ENCODE measurements at places on chromosomes 13 and 19. TPM values are rescaled to one million over a fixed set of nuclear protein-coding genes. Genes with fewer than 3 reads are reported as not detected.

Gene MISP3
- 5.3 TPM for total RNA-seq

Gene ELOF1
- 68.3 TPM for total RNA-seq

Gene EPN1
- total RNA-seq: 40.3 TPM

Gene TTC9B
- not detected for total RNA-seq

Gene TMEM255B
- total RNA-seq: 2.1 TPM

Gene EMP3
- 329 TPM for total RNA-seq

Gene TLE2
- 2.2 TPM for total RNA-seq

Gene UNC13A
- total RNA-seq: not detected

DNA sequence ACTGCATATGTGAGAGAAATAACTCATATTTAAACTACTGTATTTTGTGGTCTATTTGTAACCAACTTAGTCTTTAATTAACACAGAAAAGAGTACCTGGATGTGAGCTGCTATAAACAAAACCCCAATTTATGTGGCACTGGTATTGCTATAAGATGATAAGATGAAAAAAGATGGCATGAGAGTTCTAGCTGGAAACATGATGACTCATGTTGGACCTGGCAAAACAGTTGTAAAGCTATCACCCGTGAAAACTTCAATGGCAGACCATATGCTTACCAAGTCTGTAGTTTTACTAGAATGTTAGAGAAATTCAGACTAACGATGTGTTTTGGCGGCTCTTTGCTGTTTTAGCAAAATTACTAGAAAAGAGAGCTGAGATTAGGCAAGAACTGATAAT is 69.6 kb upstream of the PCDH9 start:
- H3K36me3 ChIP-seq: no peaks in the 10 kb centered on the region
- no peaks in the 10 kb centered on the region for H3K4me1 ChIP-seq
- no peaks in the 10 kb centered on the region for H3K27me3 ChIP-seq
- H3K4me3 ChIP-seq: no peak overlapping the region
- DNase-seq: no peak

- H3K4me3 ChIP-seq: peak overlapping the region; percentile 74
- peaks cover 16% of the 10 kb centered on the region for H3K4me1 ChIP-seq
- H3K27me3 ChIP-seq: peaks cover 2% of the 10 kb centered on the region
- no peaks in the 10 kb centered on the region for H3K36me3 ChIP-seq
Measured at GRCh38 chr19:47232422-47233211, 1.6 kb upstream of the BBC3 start.

GRCh38 chr13:63909726-63910375 is 2494.2 kb upstream of the PCDH20 start:
- H3K27ac ChIP-seq: no peak overlapping the region
- DNase-seq: no peak
- H3K4me1 ChIP-seq: no peaks in the 10 kb centered on the region
- no peaks in the 10 kb centered on the region for H3K27me3 ChIP-seq
- no peak overlapping the region for H3K4me3 ChIP-seq
- H3K36me3 ChIP-seq: no peaks in the 10 kb centered on the region

GRCh38 chr19:53958823-53959757 is 3.6 kb upstream of the CACNG8 start:
- H3K27me3 ChIP-seq: peaks cover 60% of the 10 kb centered on the region
- no peak overlapping the region for H3K4me3 ChIP-seq
- H3K36me3 ChIP-seq: no peaks in the 10 kb centered on the region
- peaks cover 2% of the 10 kb centered on the region for H3K4me1 ChIP-seq

DNA sequence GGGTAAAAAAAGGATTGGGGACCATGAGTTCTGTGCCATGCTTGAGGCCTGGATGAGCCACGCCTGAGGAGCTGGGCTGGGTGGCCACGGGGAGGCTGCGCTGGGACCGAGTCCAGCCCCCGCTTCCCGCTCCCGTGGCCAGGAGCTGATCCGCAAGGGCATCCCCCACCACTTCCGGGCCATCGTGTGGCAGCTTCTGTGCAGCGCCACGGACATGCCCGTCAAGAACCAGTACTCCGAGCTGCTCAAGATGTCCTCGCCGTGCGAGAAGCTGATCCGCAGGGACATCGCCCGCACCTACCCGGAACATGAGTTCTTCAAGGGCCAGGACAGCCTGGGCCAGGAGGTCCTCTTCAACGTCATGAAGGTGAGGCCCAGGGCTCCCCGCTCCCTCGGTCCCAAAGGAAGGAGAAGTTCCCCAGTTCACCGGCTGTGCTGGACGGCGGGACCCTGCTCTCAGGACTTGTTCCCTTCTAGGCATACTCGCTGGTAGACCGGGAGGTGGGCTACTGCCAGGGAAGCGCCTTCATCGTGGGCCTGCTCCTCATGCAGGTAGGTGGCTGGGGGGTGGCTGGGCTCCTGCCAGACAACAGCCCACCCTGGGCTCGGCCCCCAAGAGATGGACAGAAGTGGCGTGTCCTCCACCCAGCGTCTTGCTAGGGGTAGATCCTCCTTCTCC is 18.9 kb downstream of the EVI5L start:
- no peaks in the 10 kb centered on the region for H3K36me3 ChIP-seq
- H3K27me3 ChIP-seq: no peaks in the 10 kb centered on the region
- H3K4me3 ChIP-seq: no peak overlapping the region
- no peak overlapping the region for H3K27ac ChIP-seq
- no peak for DNase-seq
- H3K4me1 ChIP-seq: peaks cover 4% of the 10 kb centered on the region

DNA sequence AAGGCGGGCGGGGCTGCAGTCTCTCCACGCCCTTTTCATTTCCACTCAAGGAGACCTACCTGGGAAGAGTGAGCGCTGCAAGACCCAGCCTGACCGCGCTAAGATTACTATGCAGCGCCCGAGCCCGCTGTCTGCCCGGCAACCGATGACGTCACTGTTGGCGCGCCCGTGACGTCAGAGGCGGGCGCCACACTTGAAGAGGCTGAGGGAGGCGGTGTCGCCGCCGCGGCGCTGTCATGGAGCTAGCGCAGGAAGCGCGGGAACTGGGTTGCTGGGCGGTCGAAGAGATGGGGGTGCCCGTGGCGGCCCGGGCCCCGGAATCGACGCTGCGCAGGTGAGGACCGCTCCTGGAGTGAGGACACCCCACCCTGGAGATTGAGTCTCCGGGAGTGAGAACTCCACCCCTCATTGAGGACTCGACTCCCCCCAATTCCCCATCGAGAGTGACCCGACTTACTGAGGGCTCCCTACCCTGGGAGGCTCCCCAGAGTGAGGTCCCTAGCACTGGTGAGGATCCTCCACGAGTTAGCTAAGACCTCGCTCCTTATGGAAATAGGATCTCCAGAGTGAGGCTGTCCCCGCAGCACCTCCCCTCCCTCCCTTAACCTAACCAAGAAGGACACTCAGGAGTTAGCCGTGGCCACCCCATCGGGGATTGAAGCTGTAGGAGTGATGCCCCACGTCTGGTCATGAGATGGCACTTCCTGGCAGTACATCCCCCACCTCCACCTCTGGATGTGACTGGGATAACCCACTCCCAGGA is at the start of gene HAUS5:
Gene HAUS5, plus strand, starts transcription at position 177 of the 763 bp plus-strand sequence. Its CDS starts 60 bp downstream, at position 237.
- no peaks in the 10 kb centered on the region for H3K27me3 ChIP-seq
- H3K4me3 ChIP-seq: peak within 1 kb of the TSS; percentile 81
- H3K27ac ChIP-seq: peak within 1 kb of the TSS; percentile 83
- peaks cover 15% of the 10 kb centered on the region for H3K36me3 ChIP-seq
- peaks cover 20% of the 10 kb centered on the region for H3K4me1 ChIP-seq

GRCh38 chr19:38061294-38061693 is 154.3 kb downstream of the SIPA1L3 start:
- H3K27me3 ChIP-seq: no peaks in the 10 kb centered on the region
- no peak for DNase-seq
- H3K4me3 ChIP-seq: no peak overlapping the region
- peak overlapping the region; percentile 13 for H3K27ac ChIP-seq
- peaks cover 11% of the 10 kb centered on the region for H3K4me1 ChIP-seq
- no peaks in the 10 kb centered on the region for H3K36me3 ChIP-seq

GRCh38 chr13:53460796-53461195 is 432.2 kb downstream of the OLFM4 start:
- H3K4me3 ChIP-seq: no peak overlapping the region
- no peaks in the 10 kb centered on the region for H3K4me1 ChIP-seq
- H3K27ac ChIP-seq: no peak overlapping the region
- DNase-seq: no peak
- H3K36me3 ChIP-seq: no peaks in the 10 kb centered on the region

- no peaks in the 10 kb centered on the region for H3K36me3 ChIP-seq
- H3K4me1 ChIP-seq: no peaks in the 10 kb centered on the region
- no peaks in the 10 kb centered on the region for H3K27me3 ChIP-seq
- no peak overlapping the region for H3K4me3 ChIP-seq
Measured at GRCh38 chr19:32165750-32166149, 179.7 kb upstream of the ZNF507 start.

- H3K4me3 ChIP-seq: no peak overlapping the region
- no peak for DNase-seq
- peaks cover 3% of the 10 kb centered on the region for H3K4me1 ChIP-seq
Measured at GRCh38 chr13:97855570-97856303, 97.7 kb upstream of the IPO5 start.

Measured in activated T-helper 2 cell treated with anti-CD3 and anti-CD28 coated beads, Interferon-gamma antibody, Interleukin-2, Interleukin-4, amounts not matched to agents 10 μg/mL and 5 μg/mL and 100 μg/mL, durations not matched to agents 14 hours and 24 hours and 36 hours (primary cell).